OCI-M1 (cell line): ENCODE measurements at places on chromosomes 11 and 22.

DNA sequence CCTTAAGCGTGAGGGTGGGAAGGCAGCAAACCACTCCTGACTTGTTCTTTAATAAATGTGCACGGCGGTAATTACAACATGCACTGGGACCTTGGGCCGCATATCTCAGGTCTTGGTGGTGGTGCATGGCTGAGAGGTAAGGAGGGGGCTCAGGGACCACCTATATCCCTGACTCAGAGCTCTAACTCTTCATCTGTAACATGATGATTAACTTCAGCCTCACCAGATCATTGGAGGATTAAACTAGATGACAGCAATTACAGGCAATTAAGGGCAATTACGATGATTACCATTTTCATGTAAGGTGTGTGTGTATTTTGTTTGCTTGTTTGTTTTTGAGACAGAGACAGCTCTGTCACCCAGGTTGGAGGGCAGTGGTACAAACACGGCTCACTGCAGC is 45.0 kb downstream of the FBLN1 start:
- no peak for DNase-seq

GRCh38 chr11:94201004-94201465 is 72.4 kb downstream of the PANX1 start:
- DNase-seq, result no peak

DNA sequence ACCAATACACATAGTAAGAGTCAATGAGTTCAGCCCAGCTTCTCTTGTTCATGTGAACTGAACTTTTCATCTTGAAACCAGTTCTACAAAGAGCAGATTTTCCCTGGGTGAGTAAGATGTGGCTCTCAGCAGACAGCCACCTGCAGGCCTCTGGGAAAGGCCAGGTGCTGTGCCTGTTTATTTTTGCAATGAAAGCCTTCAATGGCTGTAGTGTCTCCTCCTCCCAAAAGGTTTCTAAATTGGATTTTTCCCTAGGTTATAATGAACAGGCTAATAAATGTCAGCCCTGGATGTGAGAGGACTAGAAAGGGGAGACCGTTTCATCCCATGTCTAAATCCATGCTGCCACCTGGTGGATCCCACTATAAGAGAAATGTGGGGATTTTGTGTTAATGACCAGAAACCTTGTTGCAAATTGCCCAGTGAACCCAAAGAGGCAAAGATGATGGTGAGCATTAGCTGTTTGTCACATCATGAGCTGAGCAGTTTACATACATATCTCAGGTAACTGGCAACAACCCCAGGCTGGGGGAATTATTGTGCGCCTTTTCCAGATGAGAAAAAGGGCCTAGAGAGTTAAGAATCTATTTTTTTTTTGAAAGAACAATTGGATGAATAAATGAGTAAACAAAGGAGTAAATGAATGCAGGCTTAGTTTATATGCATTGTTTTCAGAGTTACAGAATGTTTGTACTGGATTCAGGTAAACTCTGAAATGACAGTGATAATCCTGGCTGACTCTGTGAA is 12.7 kb downstream of the C11orf91 start:
- DNase-seq, result peak; percentile 78

DNA sequence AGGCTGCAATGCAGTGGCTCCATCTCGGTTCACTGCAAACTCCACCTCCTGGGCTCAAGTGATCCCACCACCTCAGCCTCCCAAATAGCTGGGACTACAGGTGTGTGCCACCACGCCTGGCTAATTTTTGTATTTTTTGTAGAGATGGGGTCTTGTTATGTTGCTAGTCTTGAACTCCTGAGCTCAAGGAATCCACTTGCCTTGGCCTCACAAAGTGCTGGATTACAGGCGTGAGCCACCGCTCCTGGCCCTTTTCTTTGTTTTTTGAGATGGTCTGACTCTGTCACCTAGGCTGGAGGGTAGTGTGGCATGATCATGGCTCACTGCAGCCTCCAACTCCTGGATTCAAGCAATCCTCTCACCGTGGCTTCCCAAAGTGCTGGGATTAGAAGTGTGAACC is 21.0 kb downstream of the ARFGAP3 start:
- no peak for DNase-seq

DNA sequence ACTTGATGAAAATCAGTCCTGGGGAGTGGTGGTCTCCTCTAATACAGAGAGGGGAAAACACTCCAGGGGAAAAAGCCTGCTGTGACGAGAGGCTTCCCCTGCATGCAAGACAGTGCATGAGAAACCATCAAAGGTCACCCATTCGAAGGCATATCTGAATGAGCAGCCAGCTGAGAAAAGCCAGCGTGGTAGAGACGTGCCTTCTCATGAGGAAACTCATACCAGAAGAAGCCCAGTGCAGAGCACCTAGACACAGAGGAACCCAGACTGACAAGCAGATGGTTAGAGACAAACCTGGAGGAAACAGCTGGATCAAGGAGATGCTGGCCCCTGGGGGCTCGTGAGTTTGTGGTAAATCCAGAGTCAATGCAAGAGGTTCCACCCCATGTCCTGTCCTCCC is 534.8 kb downstream of the BRD1 start:
- no peak for DNase-seq

DNA sequence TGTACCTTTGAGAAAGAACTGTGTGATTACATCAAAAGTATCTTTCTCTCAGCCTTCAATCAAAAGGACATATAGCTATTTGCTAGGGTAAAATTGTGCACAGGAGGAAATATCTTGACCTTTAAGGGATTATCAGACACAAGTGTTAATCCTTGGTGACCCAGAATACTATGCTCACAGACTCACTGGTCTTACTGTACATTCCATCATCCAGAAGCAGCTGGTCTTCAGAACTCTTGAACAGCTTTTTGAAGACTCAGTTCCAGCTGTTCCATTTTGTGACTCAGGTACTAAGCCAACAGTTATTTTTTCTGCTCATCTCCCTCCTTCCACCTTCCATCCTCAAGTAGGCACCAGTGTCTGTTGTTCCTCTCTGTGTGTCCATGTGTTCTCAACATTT is 19.8 kb downstream of the ZBED5 start:
- no peak for DNase-seq

DNA sequence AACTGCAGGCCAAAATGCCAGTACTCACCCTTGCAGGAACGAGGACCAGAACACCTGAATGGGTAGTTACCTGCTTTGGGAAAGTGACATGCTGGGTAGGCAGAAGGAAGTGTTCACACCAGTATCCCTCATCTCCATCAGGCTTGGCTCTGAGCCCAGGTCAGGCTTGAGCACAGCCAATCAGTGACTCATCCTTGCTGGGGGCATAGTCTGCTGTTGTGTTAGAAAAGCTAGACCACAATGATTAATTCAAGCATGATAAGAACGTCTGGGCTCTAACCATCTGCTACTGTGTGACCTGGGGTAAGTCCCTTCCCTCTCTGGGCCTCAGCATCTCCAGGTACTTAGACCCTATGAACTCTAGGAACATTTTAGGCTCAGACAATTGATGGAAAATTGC is 450.4 kb downstream of the MIAT start:
- DNase-seq, result peak; percentile 63

DNA sequence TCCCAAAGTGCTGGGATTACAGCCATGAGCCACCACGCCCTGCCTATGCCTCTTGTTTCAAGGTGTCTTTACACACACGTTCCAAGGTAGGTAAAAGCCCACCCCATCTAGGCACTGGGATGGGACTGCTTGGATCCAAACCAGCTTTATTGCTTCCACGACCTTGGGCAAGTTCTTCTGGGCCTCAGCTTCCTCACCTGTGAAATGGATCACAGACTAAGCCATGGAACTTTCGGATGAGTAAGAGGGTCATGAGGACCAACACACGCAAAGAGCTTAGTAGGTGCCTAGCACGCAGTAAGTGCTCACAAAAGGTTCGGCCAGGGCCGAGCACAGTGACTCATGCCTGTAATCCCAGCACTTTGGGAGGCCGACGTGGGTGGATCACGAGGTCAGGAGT is 15.6 kb downstream of the RHOD start:
- no peak for DNase-seq
